ENCODE measurements at places on chromosomes 6 and 20.

- DNase-seq = no peak
These were observed 7.8 kb upstream of the LCA5 start for GRCh38 chr6:79544939-79545450.

- no peak for DNase-seq
These were observed 103.3 kb downstream of the TNFAIP3 start for GRCh38 chr6:137970368-137970767.

DNA sequence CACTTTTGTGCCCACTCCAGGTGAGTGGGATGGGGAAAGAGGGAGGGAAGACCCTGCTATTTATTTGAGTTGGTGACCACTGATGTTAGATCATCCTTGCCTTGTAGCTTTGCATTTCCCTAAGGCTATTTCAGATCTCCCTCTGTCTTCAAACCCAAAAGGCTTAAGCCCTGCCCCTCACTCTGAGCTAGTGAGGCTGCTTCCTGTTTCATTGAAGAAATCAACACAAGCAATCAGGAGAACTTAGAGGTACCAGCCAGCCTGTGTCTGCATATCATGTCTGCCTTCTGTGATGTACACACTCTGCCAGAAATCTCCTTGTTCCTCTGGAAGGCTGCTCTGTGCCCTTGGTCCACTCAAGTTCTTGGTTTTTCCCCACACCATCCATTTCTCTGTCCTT, 135.3 kb downstream of the ARID1B start:
- no peak for DNase-seq

DNA sequence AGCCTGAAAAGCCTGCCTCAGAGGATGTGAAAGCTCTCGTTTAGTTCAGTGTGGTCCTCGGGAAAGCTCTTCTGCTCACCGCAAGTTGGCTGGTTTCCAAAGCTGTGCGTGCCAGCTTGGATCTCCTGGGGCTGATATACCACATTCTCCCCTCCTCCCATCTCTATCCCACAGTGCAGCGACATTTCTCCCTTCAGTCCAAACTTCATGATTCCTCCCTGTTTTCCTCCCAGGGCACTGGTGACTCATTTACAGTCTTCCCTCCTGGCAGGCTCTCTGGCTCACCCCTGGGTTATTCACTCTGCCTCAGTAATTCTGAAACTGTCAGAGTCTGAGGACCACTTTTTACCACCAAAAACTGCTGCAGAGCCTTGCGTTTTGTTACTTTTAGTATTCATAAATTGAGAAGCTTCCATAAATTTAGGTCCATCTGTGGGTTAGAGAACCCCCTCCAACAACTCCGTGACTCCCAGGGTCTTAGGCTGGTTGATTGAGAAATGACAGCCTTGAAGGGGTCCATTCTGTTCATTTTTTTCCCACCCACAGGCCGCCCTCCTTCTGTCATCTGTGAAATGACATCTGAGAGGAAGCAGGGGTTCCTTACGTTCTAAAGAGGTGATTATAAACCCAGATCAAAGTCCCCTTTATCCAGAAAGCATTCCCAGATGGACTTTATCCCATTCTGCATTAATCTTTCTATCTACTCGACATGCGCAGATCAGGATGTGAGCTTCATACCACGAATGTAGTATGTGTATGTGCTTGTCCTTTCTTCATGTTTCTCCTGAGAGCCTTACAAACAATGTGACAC, 6.1 kb downstream of the TRIM10 start:
- no peak for DNase-seq

- DNase-seq = no peak
These were observed 95.3 kb downstream of the OR2B2 start for GRCh38 chr6:27816906-27817305.

DNA sequence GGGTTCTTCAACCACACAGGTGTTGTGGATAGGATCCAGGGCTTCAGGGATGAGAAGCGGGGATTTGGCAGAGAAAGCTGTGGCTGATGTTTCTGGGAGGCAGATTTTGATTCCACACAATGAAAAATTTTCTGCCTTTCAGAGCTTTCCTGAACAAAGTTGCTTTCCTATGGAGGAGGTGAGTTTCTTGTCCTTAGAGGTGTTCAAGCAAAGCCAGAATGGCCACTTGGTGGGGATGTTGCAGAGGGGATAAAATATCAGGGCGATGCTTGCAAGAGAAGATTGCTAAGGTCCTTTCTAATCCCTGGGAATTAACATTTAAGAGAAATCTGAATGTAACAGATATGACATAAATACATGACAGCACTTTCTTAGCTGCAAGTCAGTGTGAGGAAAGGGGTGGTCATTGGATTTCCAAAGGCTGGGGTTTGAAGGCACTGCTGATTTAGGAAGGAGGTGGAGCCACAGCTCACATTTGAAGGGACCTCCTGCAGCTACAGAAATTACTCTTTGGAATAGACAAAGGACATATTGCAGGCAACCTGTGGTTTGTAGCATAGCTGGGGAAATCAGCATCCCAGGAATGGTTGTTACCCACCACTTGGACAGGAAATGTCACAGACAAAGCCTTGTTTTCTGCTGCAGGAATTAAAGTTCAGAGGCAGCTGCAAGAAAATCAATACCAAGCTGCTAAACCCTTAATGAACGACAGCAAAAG, 271.1 kb upstream of the CHD6 start:
- DNase-seq = no peak

- DNase-seq = no peak
These were observed 436 bp downstream of the CAGE1 start for GRCh38 chr6:7389162-7389450.

- DNase-seq = no peak
These were observed 46.3 kb upstream of the F13A1 start for GRCh38 chr6:6366803-6367202.

DNA sequence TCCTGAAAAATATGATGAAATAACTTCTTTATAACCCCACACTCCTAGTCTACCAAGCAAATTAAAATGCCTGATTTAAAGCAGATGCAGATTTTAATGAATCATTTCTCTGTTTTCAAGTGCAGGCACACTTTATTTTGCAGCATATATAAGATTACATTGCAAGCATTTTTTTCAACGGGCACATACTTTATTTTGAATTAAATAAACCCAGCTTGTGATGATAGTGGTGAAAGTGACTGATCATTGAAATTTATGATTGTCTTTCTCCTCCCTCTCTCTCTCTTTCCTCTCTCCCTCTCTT, 12.2 kb upstream of the MOXD1 start:
- no peak for DNase-seq

GRCh38 chr20:3714092-3714491, 1.7 kb upstream of the SIGLEC1 start:
- no peak for DNase-seq

GRCh38 chr6:36387440-36388303, at the start of gene ETV7:
ETV7 (minus strand) TSS chr6:36387669; CDS start chr6:36387541, 128 bp downstream.
- peak; percentile 27 for DNase-seq

DNA sequence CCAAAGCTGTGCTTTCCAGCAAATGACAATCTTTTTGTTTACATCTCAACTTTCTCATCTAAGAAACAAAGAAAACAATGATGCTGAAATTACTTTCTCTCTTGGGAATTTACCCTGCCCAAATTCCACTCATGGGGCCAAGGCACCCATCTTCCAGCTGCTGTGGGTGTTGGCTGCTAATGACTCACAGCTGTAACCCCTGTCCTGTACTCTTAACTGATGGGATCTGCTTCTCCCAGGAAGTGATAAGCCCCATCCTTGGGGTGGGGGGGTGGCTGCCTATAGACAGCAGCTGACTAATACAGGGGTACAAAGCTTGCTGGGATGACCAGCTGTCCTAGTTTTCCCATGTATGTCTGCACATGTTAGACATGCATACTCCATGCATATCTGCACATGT, 938.6 kb downstream of the C6orf118 start:
- DNase-seq = no peak

DNA sequence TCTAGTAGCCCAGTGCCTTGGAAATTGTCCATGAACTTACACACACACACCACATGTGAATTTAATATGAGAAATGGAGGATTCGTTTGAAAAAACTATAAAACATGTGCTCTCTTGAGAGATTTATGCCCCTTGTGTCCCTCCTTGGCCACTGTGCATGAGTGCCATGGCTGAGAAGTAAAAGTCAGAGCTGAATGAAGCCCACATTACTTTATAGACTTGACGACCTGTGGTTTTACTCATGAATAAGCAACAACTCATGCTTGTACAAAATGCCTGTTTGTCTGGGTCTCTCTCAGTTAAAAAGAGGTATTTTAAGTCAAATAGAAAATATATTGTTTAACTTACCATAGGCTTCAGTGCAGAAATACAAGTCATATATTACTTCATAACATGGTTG, 102.7 kb downstream of the KCNQ5 start:
- DNase-seq = no peak

- no peak for DNase-seq
These were observed 16.1 kb downstream of the E2F3 start for GRCh38 chr6:20417819-20418218.

GRCh38 chr6:87182321-87182720, 27.0 kb downstream of the ZNF292 start:
- DNase-seq = no peak

- no peak for DNase-seq
These were observed 917.8 kb upstream of the ADGRB3 start for GRCh38 chr6:67717281-67717680.

GRCh38 chr6:37840143-37840939, 20.8 kb downstream of the ZFAND3 start:
- no peak for DNase-seq

GRCh38 chr6:102064142-102064541, 670.6 kb downstream of the GRIK2 start:
- no peak for DNase-seq

GRCh38 chr20:11849270-11849915, 68.3 kb upstream of the BTBD3 start:
- DNase-seq = no peak

DNA sequence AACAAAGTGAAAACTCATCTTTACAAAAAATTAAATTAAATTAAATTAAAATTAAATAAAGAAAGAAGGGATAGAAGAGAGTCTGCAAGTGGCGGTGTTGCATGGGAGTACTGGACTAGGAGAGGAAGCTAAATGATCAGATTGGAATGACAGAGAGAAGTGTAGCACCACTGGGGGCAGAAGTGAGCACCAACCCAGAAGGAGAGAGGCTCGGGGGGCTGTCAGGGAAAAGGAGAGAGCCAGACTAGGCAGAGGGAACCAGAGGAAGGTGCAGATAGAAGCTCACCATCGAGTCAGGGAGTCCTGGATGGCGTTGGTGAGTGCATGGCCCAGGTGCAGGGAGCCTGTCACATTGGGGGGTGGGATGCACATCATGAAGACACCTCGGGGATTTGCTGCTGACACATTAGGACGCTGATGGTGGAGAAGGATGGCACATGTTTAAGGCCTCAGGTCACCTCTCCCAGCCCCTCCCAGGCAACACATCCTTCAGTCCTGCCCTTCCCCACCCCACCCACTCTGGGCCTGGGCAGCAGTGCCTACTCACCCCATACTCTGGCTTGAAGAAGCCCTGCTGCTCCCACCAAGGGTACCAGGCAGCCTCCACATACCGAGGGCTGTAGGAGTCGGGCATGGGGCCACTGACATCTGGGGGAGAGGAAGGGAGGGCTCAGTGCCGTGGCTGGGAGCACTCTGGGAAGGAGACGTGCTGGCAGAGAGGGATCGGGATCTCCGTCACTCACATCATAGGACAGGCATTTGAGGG, 4.0 kb downstream of the VARS1 start:
- DNase-seq = no peak

GRCh38 chr20:48180024-48180423, 394.7 kb upstream of the SULF2 start:
- no peak for DNase-seq

DNA sequence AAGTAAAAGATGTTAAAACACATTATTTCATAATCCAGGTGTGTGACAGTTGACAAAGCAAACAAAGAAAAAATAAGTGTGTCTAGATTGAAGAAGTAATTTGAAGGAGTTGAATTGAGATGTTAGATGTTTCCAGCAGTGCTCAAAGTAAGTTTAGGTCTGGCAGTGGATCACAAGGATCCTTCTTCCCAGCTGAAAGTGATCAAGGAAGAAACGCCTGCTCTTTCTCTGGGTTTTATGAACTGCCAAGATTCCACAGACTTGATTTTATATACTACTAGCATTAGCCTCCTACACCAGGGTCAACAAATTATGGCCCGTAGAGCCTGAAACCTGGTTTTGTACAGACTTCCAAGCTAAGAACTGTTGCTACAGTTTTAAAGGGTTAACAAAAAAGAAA, 30.3 kb downstream of the STX7 start:
- DNase-seq = no peak

GRCh38 chr6:123587838-123588545, 48.8 kb downstream of the TRDN start:
- no peak for DNase-seq

GRCh38 chr6:44606504-44606903, 219.0 kb downstream of the CDC5L start:
- DNase-seq = no peak

GRCh38 chr6:24489881-24490280, 503 bp upstream of the GPLD1 start:
- DNase-seq = no peak

DNA sequence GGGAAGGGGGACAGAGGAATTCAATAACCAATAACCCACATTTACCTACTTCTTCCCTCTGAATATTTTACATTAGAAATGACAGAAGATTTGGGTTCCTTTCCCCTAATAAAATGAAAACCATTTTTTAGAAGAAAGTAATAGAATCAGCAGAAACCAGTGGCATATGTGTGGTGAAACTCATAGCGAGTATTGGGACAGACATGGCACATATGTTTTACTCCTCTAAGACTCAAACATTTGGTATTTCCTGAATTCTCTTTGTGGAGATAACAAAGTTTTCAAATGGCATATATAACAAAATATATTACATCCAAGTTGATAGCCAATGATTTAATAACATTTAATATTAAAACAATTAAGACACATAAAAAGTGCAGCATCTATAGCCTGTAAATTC, 12.9 kb upstream of the BEND3 start:
- DNase-seq = no peak

DNA sequence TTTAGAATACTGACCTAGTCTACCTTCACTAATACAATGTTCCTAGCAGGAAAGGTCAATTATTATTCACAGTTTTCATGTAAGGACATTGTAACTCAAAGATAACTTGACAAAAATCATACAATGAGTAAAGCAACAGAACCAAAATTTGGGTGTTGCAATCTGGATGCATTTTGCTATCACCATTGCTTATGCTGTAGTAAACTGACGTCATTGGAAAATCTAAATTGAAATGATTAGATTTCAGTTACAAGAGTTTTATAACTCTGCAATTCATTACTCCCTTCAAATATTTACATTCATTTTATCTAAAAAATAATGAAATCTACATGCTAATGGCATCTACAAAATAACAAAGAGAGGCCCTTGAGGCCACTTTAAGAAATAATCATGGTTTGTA, 147.0 kb downstream of the TENT5A start:
- no peak for DNase-seq

DNA sequence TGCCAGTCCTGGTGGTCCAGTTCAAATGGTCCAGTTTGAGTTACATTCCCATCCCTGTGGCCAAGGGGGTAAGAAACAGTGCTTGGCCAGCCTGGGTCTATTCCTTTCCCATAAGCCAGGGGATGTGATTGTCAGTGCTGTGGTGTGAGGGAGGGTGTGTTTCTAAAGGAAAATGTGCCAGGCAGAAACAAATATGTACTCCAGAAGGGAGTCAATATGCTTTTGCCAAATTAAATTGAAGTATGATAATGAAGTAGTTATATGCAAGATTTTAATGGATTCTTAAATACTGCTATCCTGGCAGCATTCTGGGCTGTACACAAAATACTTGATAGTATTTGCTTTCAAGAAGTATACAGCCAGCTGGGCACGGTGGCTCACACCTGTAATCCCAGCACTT, 16.6 kb upstream of the PAQR8 start:
- DNase-seq = no peak

Data from central memory CD4-positive, alpha-beta T cell (primary cell).